ENCODE measurements at places on chromosomes 7 and 10. TPM values are rescaled to one million over a fixed set of nuclear protein-coding genes. Genes with fewer than 3 reads are reported as not detected.

GRCh38 chr10:34830217-34830822 is 15.2 kb upstream of the PARD3 start:
- no peaks in the 10 kb centered on the region for H3K27me3 ChIP-seq
- DNase-seq, result no peak
- no peak overlapping the region for H3K4me3 ChIP-seq
- H3K4me1 ChIP-seq, result no peaks in the 10 kb centered on the region
- H3K36me3 ChIP-seq, result no peaks in the 10 kb centered on the region
- H3K27ac ChIP-seq, result no peak overlapping the region

DNA sequence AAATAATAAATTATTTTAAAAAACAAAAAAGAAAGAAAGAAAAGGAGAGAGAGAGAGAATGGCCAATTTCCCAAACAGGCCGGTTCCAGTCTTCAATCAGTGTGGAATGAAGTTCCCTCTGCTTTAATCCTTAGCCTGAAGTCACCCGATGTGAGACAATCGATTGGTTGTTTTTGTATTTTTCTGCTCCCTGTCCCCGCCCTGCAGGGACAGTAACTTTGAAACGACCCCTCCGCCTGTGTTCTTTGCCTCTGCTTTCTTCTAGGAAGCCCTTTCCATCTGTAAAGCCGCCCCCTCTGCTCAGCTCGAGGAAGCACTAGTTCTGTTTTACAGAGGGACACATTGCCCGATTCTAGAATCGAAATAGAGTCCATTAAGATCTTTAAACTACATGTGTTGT is 33.4 kb downstream of the FOXL3 start:
- no peak overlapping the region for H3K4me3 ChIP-seq
- no peak overlapping the region for H3K27ac ChIP-seq
- no peaks in the 10 kb centered on the region for H3K4me1 ChIP-seq
- no peak for DNase-seq
- H3K27me3 ChIP-seq, result no peaks in the 10 kb centered on the region

GRCh38 chr10:32239769-32240168 is 107.2 kb downstream of the EPC1 start:
- DNase-seq, result no peak
- H3K27me3 ChIP-seq, result no peaks in the 10 kb centered on the region
- no peaks in the 10 kb centered on the region for H3K4me1 ChIP-seq
- H3K4me3 ChIP-seq, result no peak overlapping the region

- no peaks in the 10 kb centered on the region for H3K4me1 ChIP-seq
- no peak overlapping the region for H3K27ac ChIP-seq
- peaks cover 3% of the 10 kb centered on the region for H3K27me3 ChIP-seq
- no peak overlapping the region for H3K4me3 ChIP-seq
Measured at GRCh38 chr10:113420733-113421675, 131.8 kb upstream of the HABP2 start.

GRCh38 chr10:3886191-3886590 is 101.2 kb upstream of the KLF6 start:
- no peak overlapping the region for H3K4me3 ChIP-seq
- no peak overlapping the region for H3K27ac ChIP-seq
- no peaks in the 10 kb centered on the region for H3K36me3 ChIP-seq
- no peaks in the 10 kb centered on the region for H3K27me3 ChIP-seq

DNA sequence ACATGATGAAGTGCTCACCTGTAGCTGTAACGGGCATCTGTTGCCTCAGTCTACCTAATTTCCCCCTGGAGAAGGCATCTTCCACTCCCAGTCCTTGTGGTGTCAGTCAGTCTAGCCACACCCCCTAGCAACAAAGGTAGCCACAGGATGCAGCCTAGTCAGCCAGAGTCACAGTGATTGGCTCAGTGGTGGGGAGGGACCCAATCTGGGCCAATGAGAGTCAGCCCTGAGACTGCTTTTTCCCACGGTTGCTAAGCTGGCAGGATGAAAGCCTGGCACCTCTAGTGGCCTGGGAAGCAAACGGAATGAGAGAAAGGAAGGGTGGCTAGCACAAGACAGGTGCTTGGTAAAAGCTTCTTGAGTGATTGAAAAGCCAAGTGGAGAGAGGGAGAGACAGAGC is 118.6 kb downstream of the SH3PXD2A start:
- H3K27ac ChIP-seq, result no peak overlapping the region
- no peaks in the 10 kb centered on the region for H3K4me1 ChIP-seq
- no peaks in the 10 kb centered on the region for H3K27me3 ChIP-seq
- H3K4me3 ChIP-seq, result no peak overlapping the region
- DNase-seq, result no peak

The TAS2R41 gene
- total RNA-seq, result not detected

The NT5C3A gene
- total RNA-seq, result 37.6 TPM

The ZNF853 gene
- total RNA-seq, result 5.3 TPM

The ANKRD1 gene
- total RNA-seq, result not detected

The ELFN1 gene
- total RNA-seq, result not detected

Measured in naive thymus-derived CD4-positive, alpha-beta T cell (primary cell).